ENCODE measurements at places on chromosomes 7 and 10.

GRCh38 chr7:49707891-49708290, 65.5 kb upstream of the VWC2 start:
- no peak for DNase-seq

GRCh38 chr7:41207141-41207540, 495.7 kb downstream of the INHBA start:
- no peak for DNase-seq

DNA sequence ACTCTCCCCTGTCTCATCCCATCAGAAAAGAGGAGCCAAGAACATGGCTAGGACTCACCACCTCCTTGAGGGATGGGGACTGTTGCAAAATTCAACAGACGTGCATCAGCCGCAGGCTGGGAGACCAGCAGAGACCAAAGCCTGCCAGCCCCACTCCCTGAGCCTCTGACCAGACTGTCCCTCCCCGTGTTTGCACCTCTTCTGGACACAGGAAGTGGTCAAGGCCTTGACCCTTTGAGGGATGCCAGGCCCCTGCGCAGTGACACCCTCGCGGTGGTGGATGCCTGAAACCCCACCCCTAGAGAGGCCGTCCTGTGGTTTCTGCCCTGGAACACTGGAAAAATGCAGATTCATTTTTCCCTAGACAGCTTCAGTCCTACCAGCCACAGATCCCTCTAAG, 128.4 kb upstream of the TCF7L2 start:
- DNase-seq: no peak

- DNase-seq: no peak
Observed at GRCh38 chr7:28815369-28815927, 142.7 kb downstream of the TRIL start.

GRCh38 chr7:78794101-78794500, 659.4 kb downstream of the MAGI2 start:
- no peak for DNase-seq

DNA sequence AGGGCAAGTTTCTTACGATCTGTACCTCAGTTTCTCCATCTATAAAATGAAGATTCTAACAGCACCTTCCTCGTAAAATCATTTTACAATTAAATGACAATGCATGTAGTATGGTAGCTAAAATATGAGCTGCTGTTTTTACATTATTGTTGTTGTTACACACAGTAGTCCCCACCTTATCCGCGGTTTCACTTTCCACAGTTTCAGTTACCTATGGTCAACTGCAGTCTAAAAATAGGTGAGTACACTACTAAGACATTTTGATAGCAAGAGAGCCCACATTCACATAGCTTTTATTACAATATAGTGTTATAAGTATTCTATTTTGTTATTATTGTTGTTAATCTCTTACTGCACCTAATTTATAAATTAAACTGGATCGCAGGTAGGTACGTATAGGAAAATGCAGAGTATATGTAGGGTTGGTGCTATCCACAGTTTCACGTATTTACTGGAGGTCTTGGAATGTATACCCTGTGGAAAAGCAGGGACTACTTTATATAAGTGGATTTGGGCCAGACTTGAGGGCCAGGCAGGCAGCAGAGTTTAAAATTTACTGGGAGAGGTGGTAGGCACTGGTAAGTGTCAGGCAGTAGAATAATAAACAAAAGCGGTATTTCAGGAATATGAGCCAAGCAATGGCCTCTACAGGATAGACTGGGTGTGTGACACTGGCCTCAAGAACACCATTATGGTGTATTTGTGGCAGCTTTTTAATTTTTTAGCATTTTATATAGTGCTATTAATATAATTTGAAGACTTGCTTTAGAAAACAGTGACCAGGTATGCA, 10.2 kb downstream of the DNMBP start:
- DNase-seq: no peak

GRCh38 chr7:142529591-142529990, 219.7 kb upstream of the PRSS1 start:
- no peak for DNase-seq

DNA sequence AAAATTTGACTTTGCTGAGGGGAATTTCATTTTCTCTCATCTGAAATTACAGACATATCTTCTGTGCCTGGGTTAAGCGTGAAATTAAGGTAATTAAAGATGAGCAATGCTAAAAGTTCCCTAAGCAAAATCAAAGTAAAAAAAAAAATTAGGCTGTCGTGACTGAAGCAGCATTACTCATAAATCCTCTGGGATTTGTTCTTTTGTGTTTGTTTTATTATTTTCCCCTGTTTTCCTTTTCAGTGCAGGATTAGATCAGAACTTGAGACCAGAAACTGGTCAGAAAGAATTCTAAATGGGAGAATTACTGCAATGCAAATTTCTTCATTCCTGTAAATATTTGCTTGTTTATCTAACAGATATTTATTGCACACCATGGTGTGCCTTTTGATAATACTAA, 141.4 kb upstream of the BET1 start:
- DNase-seq: no peak
